ENCODE measurements at places on chromosomes 7 and 10.
A peak's percentile ranks its signal among the peaks of the same experiment; 100 is the strongest.

DNA sequence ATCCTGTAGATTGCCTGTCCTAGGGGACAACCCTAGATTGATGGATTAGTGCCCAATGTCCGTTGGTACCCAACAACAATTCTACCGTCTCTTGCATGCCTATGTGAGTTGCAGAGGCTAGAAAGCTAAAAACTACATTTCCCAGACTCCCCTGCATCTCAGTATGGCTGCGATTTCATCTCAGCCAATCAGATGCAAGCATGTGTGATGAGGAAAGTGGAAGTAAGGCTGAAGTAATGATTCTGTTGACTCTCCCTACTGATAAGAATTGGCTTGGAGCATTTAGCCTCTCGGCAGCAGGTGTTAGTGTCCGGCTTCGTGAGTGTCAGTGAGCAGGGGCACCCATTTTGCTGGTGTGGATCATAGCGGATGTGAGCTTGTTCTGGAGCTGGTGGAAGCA is 171.9 kb downstream of the FGFR2 start:
- DNase-seq = no peak

DNA sequence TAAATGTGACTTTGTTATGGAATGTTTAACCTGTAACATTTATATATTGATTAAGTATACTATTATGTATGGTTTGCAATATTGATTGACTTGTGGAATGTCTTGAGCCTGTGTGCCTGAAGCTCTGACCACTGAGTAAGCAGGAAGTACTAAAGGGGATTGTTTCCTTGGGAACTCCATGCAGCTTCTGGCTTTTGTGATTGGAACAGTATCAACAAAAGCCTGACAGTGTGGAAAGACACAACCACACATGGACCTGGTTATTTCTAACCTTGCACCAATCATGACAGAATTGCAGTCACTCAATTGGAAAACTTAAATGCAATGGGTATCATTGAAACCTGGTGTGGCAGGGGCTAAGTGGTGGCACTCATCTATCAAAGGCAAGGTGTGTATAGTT is 45.5 kb upstream of the PIK3CG start:
- no peak for DNase-seq

DNA sequence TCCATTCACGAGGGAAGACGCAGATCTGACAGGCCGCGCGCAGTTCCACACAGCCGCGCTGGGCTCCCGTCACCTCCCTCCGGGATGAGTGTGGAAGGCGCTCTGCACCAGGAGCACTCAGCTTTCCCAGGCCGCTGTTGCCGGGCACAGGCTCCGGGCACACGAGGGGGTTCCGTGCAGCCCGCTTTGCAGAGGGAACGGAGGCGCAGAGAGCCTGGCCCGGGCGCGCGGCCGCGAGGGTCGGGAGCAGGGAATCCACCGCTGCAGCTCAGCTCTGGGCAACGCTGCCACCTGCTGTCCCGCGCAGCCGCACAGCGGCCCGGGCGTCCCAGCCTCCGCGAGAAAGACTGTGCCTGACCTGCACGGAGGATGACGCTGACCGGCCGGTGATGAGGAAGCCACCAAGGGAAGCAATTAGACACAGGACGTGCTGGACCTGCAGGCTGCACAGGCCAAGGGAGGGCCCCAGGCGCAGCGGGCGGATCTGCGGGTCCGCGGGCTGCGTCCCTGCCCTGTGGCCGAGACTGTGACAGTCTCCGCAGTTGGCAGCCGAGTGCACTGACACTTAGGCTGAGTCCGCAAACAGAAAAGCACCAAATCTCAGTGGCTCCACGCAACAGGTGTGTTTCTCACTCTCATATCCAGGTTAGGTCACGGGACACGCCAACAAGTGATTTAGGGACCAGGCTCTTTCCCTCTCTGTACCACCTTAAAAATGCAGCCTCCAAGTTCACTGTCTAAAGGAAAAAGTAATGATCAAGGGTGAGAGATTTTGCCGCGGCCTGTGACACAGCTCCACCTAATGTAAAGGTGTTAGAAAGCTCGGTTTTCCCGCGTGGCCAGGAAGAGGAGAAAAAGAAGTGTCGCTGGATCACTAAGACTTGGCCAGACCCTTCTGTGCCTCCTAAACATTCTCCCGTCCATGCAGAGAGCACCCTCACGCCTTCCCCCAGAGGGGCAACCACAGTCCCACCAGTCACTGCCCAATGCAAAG is 94.5 kb downstream of the SEC61G start:
- DNase-seq = no peak

GRCh38 chr7:94237417-94237816 is 157.3 kb upstream of the COL1A2 start:
- DNase-seq = no peak

GRCh38 chr7:70710011-70710480 is 421.9 kb upstream of the GALNT17 start:
- DNase-seq = no peak

GRCh38 chr10:123391275-123392028 is 237.2 kb downstream of the BUB3 start:
- DNase-seq = no peak

DNA sequence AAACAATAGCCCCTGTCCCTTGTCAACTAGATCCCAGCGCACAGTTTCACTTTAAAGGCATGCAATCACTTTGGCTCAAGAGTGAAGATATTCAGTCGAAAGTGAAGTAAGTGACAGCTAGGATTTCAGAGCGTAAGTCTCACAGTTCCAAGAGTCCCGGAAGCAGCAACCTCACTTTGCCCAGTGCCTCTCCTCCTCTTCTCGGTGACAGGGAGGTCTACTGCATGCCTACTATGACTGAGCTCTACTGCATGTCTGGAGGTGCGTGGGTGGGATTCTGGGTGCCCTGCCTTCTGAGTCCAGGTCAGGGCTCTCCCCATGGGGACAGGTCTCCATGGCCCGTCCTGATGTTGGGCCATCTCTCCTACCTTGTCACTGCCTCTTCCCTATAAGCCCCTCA is 17.0 kb downstream of the PRKCQ start:
- DNase-seq = peak; percentile 11

GRCh38 chr7:135911099-135911498 is 66.1 kb downstream of the MTPN start:
- no peak for DNase-seq

- no peak for DNase-seq
Observed at GRCh38 chr7:138864667-138865066, 66.7 kb upstream of the ATP6V0A4 start.

DNA sequence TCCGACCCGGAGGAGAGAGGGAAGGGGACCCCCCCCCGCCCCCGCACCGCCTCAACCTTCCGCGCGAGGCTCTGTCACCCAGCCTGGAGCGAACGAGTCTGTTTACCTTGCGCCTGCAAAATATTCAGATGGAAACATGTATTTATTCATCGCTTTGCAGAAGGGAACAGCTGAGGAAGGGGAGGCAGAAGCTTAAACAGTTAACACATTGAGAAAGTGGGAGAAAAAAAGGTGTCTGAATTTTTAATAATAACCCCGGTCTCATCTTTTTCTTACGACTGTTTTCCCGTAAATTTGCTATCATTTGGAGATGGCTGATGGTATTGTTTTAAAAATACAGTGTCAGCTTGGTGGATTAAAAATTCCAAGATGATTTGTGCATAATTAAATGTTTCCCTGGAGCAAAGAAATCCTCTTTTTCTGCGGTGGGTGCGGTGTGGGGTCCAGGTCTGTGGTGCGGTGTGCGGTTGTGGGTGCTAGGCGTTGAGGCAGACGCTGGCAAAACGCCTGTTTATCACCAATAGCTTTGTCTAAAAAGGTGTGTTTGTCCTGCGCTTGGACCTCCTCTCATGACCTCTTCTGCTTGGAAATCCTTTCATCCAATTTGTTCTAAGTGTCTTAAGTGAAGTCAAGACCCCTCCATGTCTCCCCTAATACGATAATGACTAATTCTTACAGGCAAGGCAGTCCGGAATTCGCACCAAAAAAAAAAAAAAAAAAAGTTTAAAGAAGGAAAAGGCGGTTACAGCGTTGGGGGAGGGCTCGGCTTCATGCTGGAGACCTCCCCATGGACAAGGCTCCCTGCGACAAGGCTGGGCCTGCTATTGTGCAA is 1.6 kb downstream of the UNCX start:
- DNase-seq = no peak

DNA sequence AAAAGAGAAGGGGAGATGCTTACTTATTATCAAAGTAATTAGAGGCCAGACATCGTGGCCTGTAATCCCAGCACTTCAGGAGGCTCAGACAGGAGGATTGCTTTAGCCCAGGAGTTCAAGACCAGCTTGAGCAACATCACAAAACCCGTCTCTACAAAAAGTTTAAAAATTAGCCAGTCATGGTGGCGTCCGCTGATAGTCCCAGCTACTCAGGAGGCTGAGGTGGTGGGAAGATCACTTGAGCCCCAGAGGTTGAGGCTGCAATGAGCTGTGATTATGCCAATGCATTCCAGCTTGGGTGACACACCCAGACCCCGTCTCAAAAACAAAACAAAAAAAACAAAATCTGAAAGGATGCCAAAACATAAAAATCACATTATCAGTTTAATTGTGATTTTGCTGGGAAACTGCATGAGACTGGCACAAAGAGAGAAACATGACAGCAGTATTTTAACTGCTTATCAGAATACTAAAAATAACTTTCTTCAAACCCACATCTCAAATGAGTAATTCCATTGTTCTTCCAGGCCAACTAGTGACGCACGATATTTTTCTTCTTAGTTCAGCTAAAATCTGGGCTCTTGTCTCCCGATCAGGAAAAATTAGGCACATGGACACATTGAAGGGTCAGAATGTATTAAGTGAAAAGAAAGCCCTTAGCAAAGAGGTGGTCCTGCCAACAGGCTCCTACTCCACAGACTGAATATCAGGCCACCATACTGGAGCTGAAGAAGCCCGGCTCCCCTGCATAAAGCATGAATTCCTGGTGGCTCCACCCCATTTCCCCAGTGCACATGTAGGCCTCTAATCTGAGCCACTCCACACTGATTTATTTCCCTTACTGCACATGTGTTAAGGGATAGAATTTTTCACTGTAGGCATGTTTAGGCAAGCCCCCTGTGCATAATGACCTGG is 9.6 kb upstream of the CCM2 start:
- no peak for DNase-seq

- no peak for DNase-seq
Observed at GRCh38 chr7:117781707-117782106, 91.5 kb downstream of the CTTNBP2 start.

DNA sequence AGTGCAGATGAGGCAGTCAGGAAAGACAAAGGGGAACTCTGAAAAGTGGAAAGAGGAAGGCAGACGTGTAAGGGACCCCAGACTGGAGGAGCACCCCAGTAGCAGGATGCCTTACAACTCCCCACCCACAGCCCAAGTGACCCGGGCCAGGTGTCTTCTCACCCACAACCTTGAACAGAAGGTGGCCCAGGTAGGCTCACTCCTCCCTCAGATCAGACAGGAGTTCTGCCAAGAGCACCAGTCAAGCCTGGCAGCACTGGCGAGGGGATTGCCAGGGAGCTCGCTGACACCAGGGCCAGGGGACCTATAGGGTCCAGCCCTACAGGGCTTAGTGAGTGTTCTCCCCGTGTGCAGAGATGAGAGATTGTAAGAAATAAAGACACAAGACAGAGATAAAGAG is 27.1 kb upstream of the LMBR1 start:
- no peak for DNase-seq

- DNase-seq = no peak
Observed at GRCh38 chr7:52799817-52800216, 235.6 kb upstream of the POM121L12 start.

DNA sequence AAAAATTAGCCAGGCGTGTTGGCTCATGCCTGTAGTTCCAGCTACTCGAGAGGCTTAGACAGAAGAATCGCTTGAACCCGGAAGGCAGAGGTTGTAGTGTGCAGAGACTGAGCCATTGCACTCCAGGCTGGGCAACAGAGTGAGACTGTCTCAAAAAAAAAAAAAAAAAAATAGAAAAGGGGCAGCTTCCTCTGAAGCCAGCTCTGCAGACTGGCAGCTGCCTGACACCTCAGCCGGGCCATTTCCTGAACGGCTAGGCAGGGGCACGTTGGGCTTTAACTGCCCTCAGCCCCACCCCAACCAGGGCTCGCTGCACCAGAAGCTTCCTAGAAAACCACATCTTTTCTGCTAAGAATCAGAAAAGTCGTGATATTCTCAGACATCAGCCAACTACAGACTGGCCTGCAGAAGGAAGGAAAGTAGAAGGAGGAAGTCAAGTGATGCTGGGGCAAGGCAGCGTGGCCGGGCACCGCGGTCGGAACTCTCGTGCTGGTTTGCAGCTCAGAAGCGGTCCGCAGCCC is 38.0 kb downstream of the PRKAG2 start:
- DNase-seq = peak; percentile 51

- DNase-seq = no peak
Observed at GRCh38 chr7:31311552-31311951, 29.0 kb downstream of the NEUROD6 start.

GRCh38 chr10:4216726-4217125 is 431.7 kb upstream of the KLF6 start:
- DNase-seq = no peak

GRCh38 chr10:12639996-12640944 is 290.9 kb downstream of the CAMK1D start:
- DNase-seq = no peak

DNA sequence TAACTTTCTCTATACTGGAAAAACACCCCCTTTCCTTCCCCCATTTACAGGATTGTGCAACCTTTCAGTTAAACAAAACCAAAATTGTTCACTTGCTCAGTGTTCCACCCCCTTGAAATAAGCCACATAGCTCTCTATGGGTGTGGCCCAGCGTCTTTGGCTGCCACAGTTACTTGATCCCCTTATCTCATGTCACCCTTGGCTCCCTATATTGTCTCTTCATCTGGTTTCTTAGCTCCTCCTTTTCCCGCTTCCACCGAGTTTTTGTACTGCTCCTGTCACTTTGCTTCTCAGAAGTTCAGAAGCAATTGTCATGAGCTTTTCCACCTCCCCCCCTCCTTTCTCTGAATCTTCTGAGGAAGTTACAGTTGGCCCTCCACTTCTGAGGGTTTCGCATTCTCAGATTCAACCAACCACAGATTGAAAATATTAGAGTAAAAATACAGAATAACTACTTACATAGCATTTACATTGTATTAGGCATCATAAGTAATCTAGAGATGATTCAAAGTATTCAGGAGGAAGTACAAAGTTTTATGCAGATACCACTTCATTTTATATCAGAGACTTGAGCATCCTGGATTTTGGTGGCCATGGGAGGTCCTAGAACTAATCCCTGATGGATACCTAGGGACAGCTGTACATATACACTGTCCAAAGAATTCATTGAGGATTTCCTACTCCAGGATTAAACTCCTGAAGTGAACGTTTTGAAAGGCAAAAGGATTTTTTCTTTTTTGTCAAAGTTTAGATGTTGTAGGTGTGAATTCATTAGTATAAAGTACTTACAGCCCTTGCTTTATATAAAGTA is 60.4 kb downstream of the ADD3 start:
- peak; percentile 62 for DNase-seq

- no peak for DNase-seq
Observed at GRCh38 chr7:36047091-36047658, 105.9 kb upstream of the EEPD1 start.

- no peak for DNase-seq
Observed at GRCh38 chr7:77276120-77276519, 76.5 kb upstream of the FGL2 start.
